ENCODE measurements at places on chromosomes 1 and 21. TPM values are rescaled to one million over a fixed set of nuclear protein-coding genes. Genes with fewer than 3 reads are reported as not detected.

Gene FCMR
- total RNA-seq: 1.6 TPM

Gene MACF1
- 137 TPM for total RNA-seq

Gene LCA5L
- total RNA-seq: 1.4 TPM

Gene NPHS2
- not detected for total RNA-seq

Gene SLC30A1
- total RNA-seq: 31.1 TPM

Gene PTPN7
- not detected for total RNA-seq

Gene TNFSF4
- total RNA-seq: 2.0 TPM

Gene IL22RA1
- total RNA-seq: 0.20 TPM

Gene MAPKAPK2
- total RNA-seq: 42.4 TPM

Gene HSD3B1
- not detected for total RNA-seq

Gene ALG14
- total RNA-seq: 0.94 TPM

Gene TRIM58
- not detected for total RNA-seq

Gene ZMYM4
- total RNA-seq: 29.4 TPM

Gene ZNF697
- 8.0 TPM for total RNA-seq

Gene A3GALT2
- not detected for total RNA-seq

Gene MMP23B
- total RNA-seq: 15.7 TPM

Gene COL11A1
- 0.10 TPM for total RNA-seq

Gene GBP6
- total RNA-seq: not detected

Gene SLAMF9
- not detected for total RNA-seq

Gene LRRC8B
- total RNA-seq: 4.9 TPM

Gene KLHDC7A
- not detected for total RNA-seq

Gene HTR1D
- not detected for total RNA-seq

Gene IGSF3
- 1.3 TPM for total RNA-seq

Gene ARHGEF16
- total RNA-seq: not detected

Gene SLAMF6
- not detected for total RNA-seq

Gene FAM78B
- 0.81 TPM for total RNA-seq

Gene KRTAP11-1
- total RNA-seq: not detected

Gene AMY1C
- total RNA-seq: not detected

Gene TRIM67
- 0.15 TPM for total RNA-seq

Gene PLEKHA6
- 4.6 TPM for total RNA-seq

Gene FCRLA
- total RNA-seq: not detected

Gene SPATA21
- not detected for total RNA-seq

Gene LHX4
- total RNA-seq: not detected

Gene FGR
- not detected for total RNA-seq

Gene ZFP69B
- 0.44 TPM for total RNA-seq

Gene HPCAL4
- total RNA-seq: 0.15 TPM

Gene ADGRL4
- total RNA-seq: 25.9 TPM

Gene OR14K1
- not detected for total RNA-seq

Gene PEAR1
- 7.7 TPM for total RNA-seq

Gene LRRC39
- total RNA-seq: 0.37 TPM

Gene DEPDC1
- 0.81 TPM for total RNA-seq

Gene UBXN10
- not detected for total RNA-seq

Gene HES5
- not detected for total RNA-seq

Gene TSPEAR
- total RNA-seq: not detected

Gene OPRD1
- not detected for total RNA-seq

Gene ARMH1
- total RNA-seq: 2.2 TPM

Data from cardiac ventricle fibroblast (primary cell).